Naive thymus-derived CD8-positive, alpha-beta T cell (primary cell): ENCODE measurements at places on chromosomes 6 and 20. TPM values are rescaled to one million over a fixed set of nuclear protein-coding genes. Genes with fewer than 3 reads are reported as not detected.

GRCh38 chr6:166434336-166434735 lies 51.6 kb upstream of the MPC1 start:
- no peak overlapping the region for H3K27ac ChIP-seq
- no peak for DNase-seq

DNA sequence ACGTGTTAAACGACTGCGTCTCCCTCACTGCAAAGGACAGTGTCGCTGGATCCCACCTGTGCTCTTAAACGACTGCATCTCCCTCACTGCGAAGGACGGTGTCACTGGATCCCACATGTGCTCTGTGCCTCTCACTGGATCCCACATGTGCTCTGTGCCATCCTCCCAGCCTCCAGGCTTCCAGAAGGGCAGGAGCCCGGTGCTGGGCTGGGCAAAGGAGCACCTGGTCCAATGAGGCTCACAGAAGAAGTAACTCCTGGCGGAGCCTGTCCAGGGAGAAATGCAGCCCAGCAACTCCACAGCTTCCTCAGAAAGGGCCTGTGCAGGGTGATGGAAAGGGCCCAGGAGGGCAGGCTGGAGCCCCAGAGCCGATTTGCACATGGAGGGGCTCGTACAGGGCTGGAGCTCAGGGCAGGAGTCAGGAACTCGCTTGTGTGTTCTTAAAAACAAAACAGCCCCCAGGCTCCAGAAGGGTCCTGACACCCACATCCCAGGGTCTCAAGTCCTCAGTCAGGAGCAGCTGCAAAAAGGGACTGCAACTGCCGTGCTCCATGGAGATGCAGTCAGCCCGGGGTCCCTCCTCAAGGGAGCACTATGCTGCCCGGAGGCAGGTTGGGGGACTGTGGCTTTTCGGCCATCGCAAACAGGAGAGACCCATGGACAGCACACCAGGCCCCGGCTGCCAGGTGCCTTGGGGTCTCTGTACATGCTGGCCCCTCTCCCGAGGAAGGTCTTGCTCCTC lies 52.7 kb downstream of the DLL1 start:
- no peak for DNase-seq
- H3K27me3 ChIP-seq: no peaks in the 10 kb centered on the region

DNA sequence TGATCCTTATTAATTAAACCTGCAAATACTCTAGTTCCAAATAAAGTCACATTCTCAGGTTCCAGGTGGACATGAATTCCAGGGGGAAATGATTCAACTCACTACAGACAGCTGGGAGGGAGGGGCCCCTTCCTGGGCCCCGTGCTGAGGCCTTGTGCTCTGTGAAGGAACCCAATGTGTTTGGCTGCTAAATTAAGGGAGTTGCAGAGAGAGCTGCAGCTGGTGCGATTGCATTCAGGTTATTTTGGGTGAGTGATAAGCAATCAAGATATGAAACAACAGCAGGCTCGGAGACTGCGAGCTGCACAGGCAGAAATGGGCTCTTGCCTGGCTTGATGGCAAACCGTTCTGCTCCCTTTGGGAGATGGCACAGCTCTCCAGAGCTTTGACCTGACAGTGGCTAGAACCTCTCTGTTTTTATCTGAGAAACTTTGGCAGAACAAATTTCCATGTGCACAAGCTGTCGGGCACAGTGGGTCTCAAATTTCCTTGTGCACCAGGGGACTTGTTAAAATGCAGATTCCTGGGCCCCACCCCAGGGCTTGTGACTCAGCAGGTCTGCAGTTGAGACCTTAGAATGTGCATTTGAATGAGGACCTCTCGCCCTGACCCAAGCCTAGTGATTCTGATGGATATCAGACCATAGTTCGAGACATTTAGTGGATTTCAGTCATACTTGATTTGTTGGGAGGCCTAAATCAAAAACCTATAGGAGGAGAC lies 9.8 kb downstream of the MAPK13 start:
- H3K4me3 ChIP-seq: no peak overlapping the region
- H3K4me1 ChIP-seq: peaks cover 30% of the 10 kb centered on the region
- DNase-seq: no peak
- H3K36me3 ChIP-seq: no peaks in the 10 kb centered on the region

DNA sequence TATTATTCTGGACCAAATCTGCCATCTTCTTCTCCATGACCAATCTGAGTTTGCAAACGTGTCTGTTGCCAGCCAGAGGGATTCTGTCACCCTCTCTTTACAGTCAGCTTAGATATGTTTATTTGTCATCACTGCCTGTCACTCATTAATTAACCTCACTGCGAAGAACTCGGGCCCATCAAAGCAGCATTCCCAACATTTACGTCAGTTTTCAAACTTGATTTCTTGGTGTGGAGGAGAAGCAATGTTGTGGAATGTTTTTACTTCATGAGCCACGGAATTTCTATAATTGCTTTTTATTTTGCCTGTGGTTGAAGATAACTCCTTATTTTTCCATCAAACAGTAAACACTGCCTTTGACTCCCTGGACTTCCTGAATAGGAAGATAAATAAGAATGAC lies 91.8 kb upstream of the CNKSR3 start:
- peaks cover 22% of the 10 kb centered on the region for H3K4me1 ChIP-seq
- no peak overlapping the region for H3K27ac ChIP-seq
- DNase-seq: no peak
- no peaks in the 10 kb centered on the region for H3K27me3 ChIP-seq

Gene C6orf141
- not detected for total RNA-seq

- H3K36me3 ChIP-seq: peaks cover 53% of the 10 kb centered on the region
- no peaks in the 10 kb centered on the region for H3K27me3 ChIP-seq
- H3K27ac ChIP-seq: no peak overlapping the region
- no peak for DNase-seq
- H3K4me3 ChIP-seq: no peak overlapping the region
These were observed 38.0 kb downstream of the RTN4IP1 start for GRCh38 chr6:106591111-106591825.

GRCh38 chr6:40965046-40965445 lies 74.0 kb downstream of the UNC5CL start:
- no peak overlapping the region for H3K27ac ChIP-seq
- H3K27me3 ChIP-seq: peaks cover 7% of the 10 kb centered on the region
- no peaks in the 10 kb centered on the region for H3K4me1 ChIP-seq
- DNase-seq: no peak

- H3K27me3 ChIP-seq: no peaks in the 10 kb centered on the region
- no peak overlapping the region for H3K4me3 ChIP-seq
- no peak for DNase-seq
- no peak overlapping the region for H3K27ac ChIP-seq
- H3K4me1 ChIP-seq: peaks cover 58% of the 10 kb centered on the region
These were observed 26.6 kb downstream of the NCOA6 start for GRCh38 chr20:34798871-34799270.

Gene TFB1M
- 34.7 TPM for total RNA-seq

Gene KHDC1L
- total RNA-seq: not detected

Gene CDSN
- total RNA-seq: not detected

- DNase-seq: no peak
- H3K36me3 ChIP-seq: peaks cover 13% of the 10 kb centered on the region
- no peak overlapping the region for H3K4me3 ChIP-seq
- H3K4me1 ChIP-seq: no peaks in the 10 kb centered on the region
- no peak overlapping the region for H3K27ac ChIP-seq
These were observed 53.9 kb downstream of the PXDC1 start for GRCh38 chr6:3697609-3698008.

Gene SLC26A8
- total RNA-seq: not detected

DNA sequence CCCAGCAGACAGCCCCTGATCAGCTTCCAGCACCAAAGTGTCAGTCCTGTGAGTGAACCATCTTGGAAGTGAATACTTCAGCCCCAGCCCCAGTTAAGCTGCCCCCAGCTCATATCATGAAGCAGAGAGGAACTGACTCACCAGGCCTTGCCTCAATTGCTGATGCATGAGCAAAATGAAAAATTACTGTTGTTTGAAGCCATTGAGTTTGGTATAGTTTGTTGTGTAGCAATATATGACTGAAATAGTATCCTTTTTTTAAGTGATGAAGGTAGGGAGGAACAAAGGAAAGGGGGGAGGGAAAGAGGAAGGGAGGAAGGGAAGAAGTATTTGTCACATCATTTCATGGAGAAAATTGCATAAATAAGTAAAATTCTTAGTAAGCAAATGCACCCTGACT lies 266.4 kb downstream of the MAFB start:
- no peak overlapping the region for H3K4me3 ChIP-seq
- no peak overlapping the region for H3K27ac ChIP-seq
- H3K36me3 ChIP-seq: no peaks in the 10 kb centered on the region
- H3K27me3 ChIP-seq: no peaks in the 10 kb centered on the region
- H3K4me1 ChIP-seq: no peaks in the 10 kb centered on the region
